MM.1S (cell line): ENCODE measurements at places on chromosomes 2 and 18.

DNA sequence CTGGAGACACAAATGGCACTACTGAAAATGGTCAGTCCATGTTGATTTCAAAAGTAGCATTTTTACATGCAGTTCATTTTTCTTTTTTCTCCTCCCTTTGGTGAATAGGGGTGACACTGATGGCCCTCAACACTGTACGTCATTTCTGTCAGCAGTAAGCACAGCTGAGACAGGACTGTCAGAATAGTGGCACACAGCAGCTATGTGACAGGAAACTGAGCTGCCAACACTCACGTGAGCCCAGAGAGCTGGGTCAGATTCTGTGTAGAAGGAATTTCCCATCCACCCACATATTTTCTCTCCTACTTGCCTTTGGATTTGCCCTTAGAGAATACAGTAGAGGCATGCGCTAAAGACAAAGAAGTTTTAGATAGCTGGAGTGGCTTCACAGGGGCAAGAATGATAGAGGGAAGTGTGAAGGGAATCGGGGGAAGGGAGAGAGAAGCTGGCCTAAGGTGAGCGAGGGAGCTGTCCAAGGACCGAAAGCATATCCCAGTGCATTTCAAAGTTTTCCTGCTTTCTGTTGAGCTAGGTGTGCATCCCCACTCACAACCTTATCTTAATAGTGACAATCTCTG, 476.6 kb downstream of the CNTNAP5 start:
- H3K4me1 ChIP-seq, result no peaks in the 10 kb centered on the region
- H3K4me3 ChIP-seq, result no peak overlapping the region
- H3K36me3 ChIP-seq, result no peaks in the 10 kb centered on the region
- DNase-seq, result no peak
- H3K27me3 ChIP-seq, result no peaks in the 10 kb centered on the region
- no peak overlapping the region for H3K27ac ChIP-seq

DNA sequence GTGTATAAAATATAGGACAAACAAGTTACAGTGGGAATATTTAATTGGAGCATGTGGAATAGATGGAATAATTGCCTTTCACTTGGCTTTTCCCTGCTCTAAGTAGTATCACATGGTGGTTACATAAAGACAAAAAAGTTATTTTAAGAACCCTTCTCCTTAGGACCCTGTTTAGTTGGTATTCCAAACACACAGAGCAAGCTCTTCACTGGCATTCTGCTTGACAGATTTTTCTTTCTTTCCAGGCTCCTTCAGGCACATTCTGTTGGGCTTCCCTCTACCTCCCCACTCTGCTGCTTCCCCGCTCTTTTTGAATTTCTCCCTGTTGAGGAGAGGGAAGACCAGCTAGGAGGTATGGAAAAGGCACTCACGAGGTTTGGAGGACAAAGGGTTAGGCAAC, 29.0 kb upstream of the DARS1 start:
- no peak overlapping the region for H3K4me3 ChIP-seq
- DNase-seq, result no peak
- H3K27me3 ChIP-seq, result no peaks in the 10 kb centered on the region
- H3K27ac ChIP-seq, result no peak overlapping the region

- no peak overlapping the region for H3K4me3 ChIP-seq
- H3K36me3 ChIP-seq, result no peaks in the 10 kb centered on the region
- no peak overlapping the region for H3K27ac ChIP-seq
- H3K4me1 ChIP-seq, result no peaks in the 10 kb centered on the region
- no peaks in the 10 kb centered on the region for H3K27me3 ChIP-seq
Observed at GRCh38 chr2:129466389-129466788, 513.1 kb upstream of the RAB6C start.

DNA sequence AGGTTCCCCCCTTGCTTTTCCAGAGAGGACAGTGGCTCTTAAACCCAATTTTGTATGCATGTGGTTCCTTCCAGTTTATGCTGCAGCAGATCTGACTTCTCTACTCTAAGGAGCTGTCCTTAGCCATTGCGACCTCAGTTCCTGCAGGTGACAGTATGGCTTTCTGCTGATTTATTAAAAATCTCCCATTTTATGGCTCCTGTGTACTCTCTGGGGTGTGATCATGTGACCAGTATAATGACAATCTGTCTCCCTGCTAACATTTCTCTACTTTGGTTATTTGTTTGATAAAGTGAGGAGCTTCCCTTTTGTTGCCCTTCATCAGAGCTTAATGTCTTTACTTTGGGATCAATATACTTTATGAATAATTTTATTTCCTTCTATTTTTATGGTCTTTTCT, 148.7 kb upstream of the VRK2 start:
- H3K4me3 ChIP-seq, result no peak overlapping the region
- no peaks in the 10 kb centered on the region for H3K27me3 ChIP-seq
- no peaks in the 10 kb centered on the region for H3K36me3 ChIP-seq

GRCh38 chr2:128367601-128368359, 49.1 kb upstream of the HS6ST1 start:
- no peaks in the 10 kb centered on the region for H3K36me3 ChIP-seq
- no peaks in the 10 kb centered on the region for H3K27me3 ChIP-seq
- H3K27ac ChIP-seq, result no peak overlapping the region
- H3K4me1 ChIP-seq, result peaks cover 26% of the 10 kb centered on the region
